SK-N-SH treated with all-trans-retinoic acid at 6 μM for 48 hours (cell line): ENCODE measurements at places on chromosomes 2 and 18.
A peak's percentile ranks its signal among the peaks of the same experiment; 100 is the strongest.

- ATAC-seq: no peak
Observed at GRCh38 chr2:152100961-152101360, 2.1 kb upstream of the CACNB4 start.

DNA sequence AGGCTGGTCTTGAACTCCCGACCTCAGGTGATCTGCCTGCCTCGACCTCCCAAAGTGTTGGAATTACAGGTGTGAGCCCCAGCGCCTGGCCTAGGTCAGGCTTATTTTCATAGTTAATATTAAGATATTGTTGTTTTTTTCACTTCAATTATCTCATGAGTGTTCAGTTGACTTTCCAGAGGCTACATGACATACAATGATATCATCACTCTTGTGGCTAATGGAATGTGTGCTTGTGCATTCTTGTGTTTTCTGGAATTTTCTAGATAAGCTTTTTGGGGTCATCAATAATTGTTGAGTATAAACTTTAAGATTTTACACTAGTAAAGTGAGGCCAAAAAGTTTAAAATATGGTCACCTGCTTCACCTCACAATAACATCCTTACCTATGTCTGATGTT is 180.9 kb downstream of the FIGN start:
- no peak for ATAC-seq

- no peak for ATAC-seq
Observed at GRCh38 chr2:10373931-10374330, 71.2 kb downstream of the HPCAL1 start.

GRCh38 chr2:211867845-211868451 is 670.7 kb downstream of the ERBB4 start:
- peak; percentile 97 for ATAC-seq

DNA sequence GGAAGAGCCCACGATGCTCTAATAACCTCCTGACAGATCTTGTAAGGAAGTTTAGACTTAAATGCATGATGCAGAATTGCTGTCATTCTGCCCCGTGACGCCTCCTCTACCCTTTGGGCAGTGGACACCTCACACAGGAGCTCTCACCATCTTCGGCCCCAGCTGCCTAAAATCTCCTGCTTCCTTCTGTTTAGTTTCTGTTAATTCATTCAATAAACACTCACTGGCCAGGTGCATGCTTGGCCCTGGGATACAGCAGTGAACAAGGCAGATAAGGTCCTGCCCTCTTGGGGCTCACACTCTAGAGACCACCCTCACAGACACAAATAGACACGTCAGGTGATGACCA is 81.1 kb downstream of the SEPTIN10 start:
- ATAC-seq: no peak

DNA sequence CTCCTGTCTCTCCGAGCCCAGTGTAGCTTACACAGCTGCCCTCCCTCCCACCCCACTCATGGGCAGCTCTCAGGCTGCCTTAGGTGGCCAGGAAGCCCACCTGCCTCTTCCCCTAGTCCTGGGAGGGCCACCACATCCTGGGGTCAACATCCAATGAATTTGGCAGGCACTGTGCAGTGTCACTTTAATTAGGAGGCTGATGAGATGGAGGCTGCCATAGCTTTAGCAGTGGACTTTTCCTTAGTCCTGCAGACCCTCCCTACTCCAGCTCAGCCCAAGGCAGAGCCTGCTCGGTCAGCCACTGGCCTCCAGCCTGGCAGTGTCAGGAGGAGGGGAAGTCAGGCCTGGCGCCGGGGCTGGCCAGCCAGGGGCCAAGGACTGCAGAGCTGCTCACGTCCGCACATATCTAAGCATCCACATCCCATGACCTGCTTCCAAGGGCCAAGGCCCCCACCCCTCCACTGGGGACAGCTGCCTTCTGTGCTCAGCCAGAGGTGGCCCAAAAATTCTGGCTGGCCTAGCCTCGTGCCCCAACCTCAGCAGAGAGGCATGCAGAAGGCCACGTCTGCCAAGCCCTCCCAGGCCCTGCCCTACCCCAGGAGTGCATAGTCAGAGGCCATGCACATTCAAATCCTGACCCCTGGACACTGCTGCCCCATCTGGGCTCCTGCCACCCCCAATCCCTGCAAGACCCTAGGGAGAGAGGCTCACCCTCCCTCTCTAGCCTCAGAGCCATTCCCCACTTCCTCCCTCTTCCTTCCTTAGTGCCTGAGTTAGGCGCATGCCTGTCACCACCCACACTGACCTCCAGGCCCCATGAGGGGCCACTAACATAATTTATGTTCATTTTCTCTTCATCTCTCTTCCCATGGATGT is 33.1 kb downstream of the ADRA2B start:
- no peak for ATAC-seq

GRCh38 chr18:30748541-30748940 is 294.0 kb downstream of the DSC3 start:
- no peak for ATAC-seq

- ATAC-seq: no peak
Observed at GRCh38 chr2:157927155-157927554, 51.0 kb upstream of the ACVR1 start.

- no peak for ATAC-seq
Observed at GRCh38 chr2:63073994-63074393, 23.4 kb downstream of the OTX1 start.

- ATAC-seq: no peak
Observed at GRCh38 chr2:67709835-67710234, 312.7 kb downstream of the ETAA1 start.

DNA sequence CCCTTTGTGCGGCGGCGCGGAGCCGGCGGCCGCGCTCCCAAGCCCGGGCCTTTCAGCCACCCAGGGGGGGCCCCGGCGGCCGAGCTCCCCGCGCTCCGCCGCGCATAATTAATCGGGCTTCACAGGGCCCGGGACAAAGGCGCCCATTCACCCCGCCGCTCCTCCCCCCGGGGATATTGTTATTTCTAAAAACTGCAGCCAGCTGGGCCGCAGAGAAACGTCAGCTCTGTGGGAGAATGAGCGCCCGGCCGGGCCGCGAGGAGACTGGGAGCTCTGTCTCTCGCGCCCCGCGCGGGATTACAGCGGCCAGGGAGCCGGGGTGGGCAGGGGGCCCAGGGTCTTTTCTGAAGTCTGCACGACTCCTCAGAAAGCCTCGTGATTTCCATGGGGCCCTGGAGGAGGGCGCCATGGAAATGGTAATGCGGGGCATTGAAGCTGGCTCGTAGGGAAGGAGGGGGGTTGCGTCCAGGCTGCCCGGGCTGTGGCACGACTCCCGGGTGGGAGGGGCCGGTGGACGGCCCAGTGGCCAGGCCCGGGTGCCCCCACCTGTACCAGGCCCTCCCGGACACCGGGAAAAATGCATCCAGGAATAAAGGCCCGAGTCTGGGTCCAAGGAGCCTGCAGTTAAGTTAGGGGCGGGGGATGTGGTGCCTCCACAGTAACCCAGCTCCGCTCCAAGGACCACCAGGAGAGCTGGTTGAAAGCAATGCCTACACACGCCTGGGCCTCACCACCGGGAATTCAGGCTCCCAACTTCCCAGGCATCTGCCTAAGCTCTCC is 125.3 kb downstream of the ZFP36L2 start:
- no peak for ATAC-seq

DNA sequence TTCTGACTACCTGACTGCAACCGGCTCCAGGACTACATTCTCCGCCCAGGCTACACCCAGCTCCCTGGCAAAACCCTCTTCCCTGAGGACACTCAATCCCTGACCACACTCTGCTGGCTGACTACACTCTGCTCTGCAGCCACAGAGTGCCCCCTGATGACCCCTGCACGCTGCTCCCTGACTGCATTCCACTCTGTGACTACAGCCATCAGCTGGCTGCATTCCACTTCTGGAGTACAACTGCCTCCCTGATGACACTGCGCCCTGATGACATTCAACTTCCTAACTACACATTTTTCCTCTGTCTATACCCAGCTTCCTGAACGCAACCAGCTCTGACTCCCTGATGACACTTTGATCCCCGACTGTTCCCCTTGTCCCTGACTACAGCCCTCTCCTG is 71.3 kb upstream of the NRXN1 start:
- ATAC-seq: no peak

GRCh38 chr2:239952665-239953417 is 72.3 kb downstream of the NDUFA10 start:
- ATAC-seq: no peak

DNA sequence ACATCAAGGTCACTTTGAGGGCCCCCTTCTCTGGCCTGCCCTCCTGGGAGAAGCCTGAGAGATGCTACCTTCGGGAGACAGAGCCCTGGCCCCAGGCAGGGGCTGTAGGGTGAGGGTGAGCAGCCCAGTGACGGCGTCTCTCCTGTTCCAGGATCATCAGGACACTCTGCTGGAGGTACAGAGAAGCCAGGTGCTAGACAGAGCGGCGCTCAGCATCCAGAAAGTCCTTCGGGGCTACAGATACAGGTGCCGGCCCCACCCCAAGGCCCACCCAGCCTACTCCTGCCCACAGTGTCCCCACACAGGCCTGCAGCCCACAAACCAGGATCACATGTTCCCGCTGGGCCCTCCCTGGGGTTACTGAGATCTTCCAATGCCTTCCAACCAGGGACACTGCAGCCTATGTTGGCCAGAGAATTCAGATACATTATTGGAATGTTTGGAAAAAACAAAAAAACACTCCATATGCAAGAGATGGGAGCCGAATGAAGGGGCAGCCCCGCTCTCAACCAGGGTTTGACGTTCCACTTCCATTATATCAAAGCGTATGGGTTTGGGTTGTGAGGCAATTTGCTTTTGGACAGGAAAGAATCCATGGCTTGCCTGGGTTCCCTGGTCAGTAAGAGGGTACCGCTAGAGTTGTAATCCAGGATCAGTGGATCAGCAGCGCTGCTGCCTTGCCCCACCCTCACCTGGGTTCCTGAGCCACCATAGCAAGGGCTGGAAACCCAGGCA is 49.5 kb upstream of the GPR17 start:
- no peak for ATAC-seq

DNA sequence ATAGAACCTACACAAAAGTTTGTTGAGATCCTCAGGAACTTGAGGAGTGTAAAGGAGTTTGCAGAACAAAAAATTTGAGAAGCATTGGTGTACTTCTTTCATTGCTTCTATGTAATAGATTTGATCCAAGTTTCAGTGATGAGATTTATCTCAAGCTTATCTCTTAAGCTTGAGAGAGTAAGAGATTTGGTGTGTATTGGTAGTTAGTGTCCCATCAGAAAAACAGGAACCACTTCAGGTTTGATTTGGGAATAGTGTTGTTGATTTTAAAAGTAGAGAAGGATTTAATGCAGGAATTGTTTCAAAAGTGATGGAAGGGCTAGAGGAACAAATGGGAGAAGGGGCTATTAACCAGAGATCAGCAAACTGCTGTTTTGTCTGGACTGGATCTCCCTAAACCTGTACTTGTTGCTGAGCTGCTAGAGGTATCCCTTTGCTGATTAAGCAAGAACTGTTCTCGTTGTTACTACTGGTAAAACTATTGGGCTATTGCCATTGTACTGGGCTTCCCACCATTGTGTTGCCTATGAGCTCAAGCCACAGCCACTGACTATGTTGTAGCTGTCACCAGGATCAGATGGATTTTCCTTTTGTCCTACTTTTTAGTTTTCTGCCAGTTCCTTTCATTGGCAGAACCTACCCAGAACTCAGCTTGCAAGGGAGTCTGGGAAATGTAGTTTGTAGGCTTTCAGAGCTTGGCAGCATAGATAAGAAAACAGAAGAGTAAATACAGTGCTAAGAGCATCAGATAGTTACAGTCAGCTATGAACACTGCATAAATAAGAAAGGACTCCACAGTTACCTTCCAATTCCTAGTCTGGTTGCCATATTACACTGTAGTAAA is 39.3 kb downstream of the RAB10 start:
- no peak for ATAC-seq

- ATAC-seq: no peak; the same call in 2 of the 3 replicates
Observed at GRCh38 chr2:197993830-197994229, 189.4 kb downstream of the PLCL1 start.

- no peak for ATAC-seq
Observed at GRCh38 chr2:102004581-102004980, 12.8 kb downstream of the IL1R2 start.

DNA sequence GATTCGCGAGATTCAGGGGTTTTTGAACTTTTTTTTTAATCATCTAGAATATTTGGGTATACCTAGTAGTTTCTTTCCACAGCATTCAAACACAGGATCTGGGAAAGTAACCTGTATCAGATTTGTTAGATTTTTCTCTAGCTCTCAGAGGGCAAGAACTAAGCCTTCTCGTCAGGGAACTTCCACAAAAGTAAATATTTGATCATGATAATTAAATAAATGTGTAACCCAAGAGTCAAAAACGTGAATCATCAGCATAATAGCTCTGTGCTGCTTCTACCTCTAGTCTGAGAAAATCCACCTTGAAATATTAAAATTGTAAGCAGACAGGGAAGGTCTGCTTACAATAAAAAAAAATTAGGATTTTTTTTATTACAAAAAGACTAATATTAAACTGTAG is 225.7 kb upstream of the SPOPL start:
- ATAC-seq: peak; percentile 83

DNA sequence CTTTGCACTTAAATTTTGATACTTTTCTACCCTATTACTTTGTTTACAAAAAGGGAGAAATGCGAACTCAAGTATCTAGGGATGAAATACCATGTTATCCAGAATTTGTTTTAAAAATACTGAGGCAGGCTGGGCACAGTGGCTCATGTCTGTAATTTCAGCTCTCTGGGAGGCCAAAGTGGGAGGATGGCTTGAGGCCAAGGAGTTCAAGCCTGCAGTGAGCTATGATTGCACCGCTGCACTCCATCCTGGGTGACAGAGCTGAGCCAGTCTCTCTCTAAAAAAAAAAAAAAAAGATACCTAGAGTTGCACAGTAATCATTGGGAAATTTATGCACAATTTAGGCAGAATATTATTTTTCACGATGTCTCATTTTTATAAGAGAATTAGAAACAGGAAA is 12.4 kb upstream of the VAPA start:
- ATAC-seq: no peak

DNA sequence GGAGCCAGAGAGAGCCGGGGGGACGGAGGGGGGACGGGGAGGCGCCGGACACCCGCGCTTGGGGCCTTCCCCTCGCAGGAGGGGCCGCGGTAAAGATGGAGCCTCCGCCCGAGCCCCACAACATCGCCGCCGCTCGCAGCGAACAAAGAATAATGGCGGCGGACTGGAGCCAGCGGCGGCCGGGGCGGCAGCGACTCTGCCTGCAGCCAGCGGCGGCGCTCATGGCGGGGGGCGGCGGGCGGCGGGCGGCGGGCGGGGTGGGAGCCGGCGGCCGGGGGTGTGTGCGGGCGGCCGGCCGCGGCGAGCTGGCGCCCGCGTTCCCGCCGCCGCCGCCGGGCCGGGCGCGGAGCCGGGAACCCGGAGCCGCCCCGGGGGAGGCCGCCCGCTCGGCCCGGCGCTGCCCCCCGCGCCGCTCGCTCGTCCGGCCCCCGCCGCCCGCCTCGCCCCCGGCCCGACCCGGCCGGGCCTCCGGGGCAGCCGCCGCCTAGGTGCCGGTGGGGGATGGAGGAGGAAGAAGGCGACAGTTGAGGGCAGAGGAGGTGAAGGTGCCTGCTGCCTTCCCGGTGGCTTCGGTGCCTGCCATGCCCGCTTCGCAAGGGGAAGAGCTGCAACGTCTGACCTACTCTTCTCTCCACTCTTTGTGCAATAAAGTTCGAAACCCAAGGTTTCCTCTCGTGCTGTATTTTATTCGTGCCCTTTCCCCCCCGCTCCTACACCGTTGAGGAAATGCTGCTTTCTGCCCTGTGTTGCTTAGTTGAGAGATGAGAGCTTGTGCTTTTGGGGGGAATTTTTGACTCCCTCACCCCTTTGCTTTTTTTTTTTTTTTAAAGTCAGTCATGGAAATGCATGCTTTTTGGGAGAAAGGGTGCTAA is 634 bp downstream of the CREB1 start:
- ATAC-seq: no peak
